Stomach (tissue), 19 donors: ENCODE measurements at places on chromosomes 6 and 20. TPM values are rescaled to one million over a fixed set of nuclear protein-coding genes. Genes with fewer than 3 reads are reported as not detected.

GRCh38 chr6:120392941-120393340 is 941.3 kb downstream of the TBC1D32 start:
- H3K27ac ChIP-seq = no peak overlapping the region
- no peaks in the 10 kb centered on the region for H3K36me3 ChIP-seq
- H3K4me3 ChIP-seq = no peak overlapping the region
- DNase-seq = no peak

DNA sequence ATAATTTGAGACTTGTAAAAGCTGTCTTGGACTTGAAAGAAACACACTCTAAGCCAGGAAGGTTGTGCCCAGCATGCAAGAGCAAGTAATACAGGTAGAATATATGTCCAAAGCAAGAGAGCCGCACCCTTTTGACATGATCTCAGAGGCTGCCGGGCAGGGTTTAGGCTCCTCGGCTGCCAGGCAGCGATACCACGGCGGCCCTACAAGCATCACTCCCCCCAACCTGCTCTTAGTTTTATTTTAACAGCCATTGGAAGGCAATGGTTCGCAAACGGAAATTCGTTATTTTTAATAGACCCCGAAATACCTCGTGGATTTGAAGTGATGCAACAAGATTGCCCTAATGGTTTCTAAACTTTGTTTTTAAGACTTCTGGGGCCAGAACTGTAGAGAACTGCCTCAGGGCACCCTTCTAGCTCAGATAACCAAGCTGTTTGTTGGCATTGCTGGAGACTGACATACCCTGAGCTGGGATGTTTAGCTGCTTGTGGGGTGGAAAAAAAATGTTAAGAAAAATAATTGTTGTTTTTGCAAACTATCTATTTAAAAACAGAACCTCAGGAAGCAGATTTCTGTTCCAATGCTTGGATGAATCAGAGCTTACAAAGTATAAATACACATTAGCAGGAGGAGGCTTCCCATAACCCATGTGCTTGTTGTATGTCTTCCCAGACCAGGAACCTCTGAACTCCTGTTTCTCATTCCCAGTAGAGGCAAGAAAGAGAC is 39.0 kb downstream of the JAG1 start:
- H3K27me3 ChIP-seq = no peaks in the 10 kb centered on the region
- no peak overlapping the region for H3K4me3 ChIP-seq
- peaks cover 11% of the 10 kb centered on the region for H3K36me3 ChIP-seq
- peak; percentile 53 for DNase-seq
- peaks cover 47% of the 10 kb centered on the region for H3K4me1 ChIP-seq

GRCh38 chr6:152170702-152171667 is 363.5 kb downstream of the ESR1 start:
- H3K4me1 ChIP-seq = no peaks in the 10 kb centered on the region
- H3K27me3 ChIP-seq = no peaks in the 10 kb centered on the region
- H3K4me3 ChIP-seq = no peak overlapping the region
- peak overlapping the region; percentile 44 for H3K27ac ChIP-seq
- H3K36me3 ChIP-seq = peaks cover 33% of the 10 kb centered on the region
- DNase-seq = peak; percentile 31

DNA sequence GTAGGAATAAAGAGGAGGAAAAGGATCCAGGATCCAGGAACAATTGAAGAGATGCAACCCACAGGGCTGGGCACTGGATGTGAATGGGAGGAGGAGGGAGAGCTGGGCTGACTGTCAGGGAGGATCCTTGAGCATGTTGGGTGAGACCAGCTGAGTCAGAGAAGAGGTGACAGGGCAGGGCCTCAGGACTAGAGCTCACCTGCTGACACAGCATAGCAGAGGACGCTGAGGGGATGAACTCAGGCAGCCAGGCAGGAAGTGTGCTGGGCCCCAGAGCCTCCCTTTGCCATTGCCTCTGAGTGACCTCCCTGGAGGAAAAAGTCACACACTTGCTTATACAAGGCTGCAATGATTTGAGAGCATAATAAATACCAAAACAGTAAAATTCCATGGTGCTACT is 72.3 kb downstream of the ZNF133 start:
- H3K4me3 ChIP-seq = no peak overlapping the region
- no peaks in the 10 kb centered on the region for H3K36me3 ChIP-seq
- no peak for DNase-seq
- H3K4me1 ChIP-seq = no peaks in the 10 kb centered on the region
- H3K27ac ChIP-seq = no peak overlapping the region
- no peaks in the 10 kb centered on the region for H3K27me3 ChIP-seq

- no peaks in the 10 kb centered on the region for H3K36me3 ChIP-seq
- H3K27me3 ChIP-seq = peaks cover 100% of the 10 kb centered on the region
- H3K27ac ChIP-seq = no peak overlapping the region
- peak overlapping the region; percentile 29 for H3K4me3 ChIP-seq
- no peak for DNase-seq
Measured at GRCh38 chr6:108166664-108167448, 1.0 kb downstream of the NR2E1 start.

GRCh38 chr6:13504611-13505344 is 17.4 kb upstream of the GFOD1 start:
- no peaks in the 10 kb centered on the region for H3K27me3 ChIP-seq
- H3K4me1 ChIP-seq = no peaks in the 10 kb centered on the region
- H3K36me3 ChIP-seq = no peaks in the 10 kb centered on the region
- no peak for DNase-seq
- H3K27ac ChIP-seq = no peak overlapping the region
- H3K4me3 ChIP-seq = no peak overlapping the region

DNA sequence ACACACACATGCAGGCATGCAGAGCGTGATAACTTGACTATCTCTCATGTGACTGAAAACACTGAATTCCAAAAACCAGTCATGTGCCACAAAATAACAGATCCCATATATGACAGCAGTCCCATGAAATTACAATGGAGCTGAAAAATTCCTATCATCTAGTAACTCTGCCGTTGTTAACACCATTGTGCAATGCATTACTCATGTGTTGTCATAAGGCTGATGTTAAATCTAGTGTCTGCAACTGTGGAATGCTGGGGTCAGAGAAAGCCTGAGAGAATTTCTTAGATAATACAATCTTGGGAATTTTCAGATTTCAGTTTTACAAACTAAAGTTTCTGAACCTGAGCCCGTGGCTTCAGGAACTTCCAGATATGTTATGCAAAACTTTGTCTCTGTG is 70.2 kb downstream of the LYRM4 start:
- H3K4me3 ChIP-seq = no peak overlapping the region
- DNase-seq = no peak
- no peaks in the 10 kb centered on the region for H3K36me3 ChIP-seq
- H3K27me3 ChIP-seq = no peaks in the 10 kb centered on the region
- peaks cover 12% of the 10 kb centered on the region for H3K4me1 ChIP-seq

- H3K4me1 ChIP-seq = peaks cover 18% of the 10 kb centered on the region
- peak overlapping the region; percentile 94 for H3K27ac ChIP-seq
- peak overlapping the region; percentile 66 for H3K4me3 ChIP-seq
- H3K27me3 ChIP-seq = no peaks in the 10 kb centered on the region
Measured at GRCh38 chr20:52190437-52191131, 995 bp downstream of the ZFP64 start.

GRCh38 chr6:36725581-36725980 is 28.0 kb downstream of the RAB44 start:
- no peak overlapping the region for H3K4me3 ChIP-seq
- no peak overlapping the region for H3K27ac ChIP-seq
- peaks cover 8% of the 10 kb centered on the region for H3K4me1 ChIP-seq
- H3K27me3 ChIP-seq = no peaks in the 10 kb centered on the region
- no peaks in the 10 kb centered on the region for H3K36me3 ChIP-seq

SCUBE3 gene
- 0.29 TPM for total RNA-seq

FERMT1 gene
- total RNA-seq = 14.5 TPM

HLA-DQA1 gene
- total RNA-seq = not detected

SERPINB6 gene
- total RNA-seq = 79.1 TPM

TFAP2A gene
- total RNA-seq = not detected

NRSN1 gene
- total RNA-seq = 1.1 TPM
